ENCODE measurements at places on chromosomes 3 and 15.

DNA sequence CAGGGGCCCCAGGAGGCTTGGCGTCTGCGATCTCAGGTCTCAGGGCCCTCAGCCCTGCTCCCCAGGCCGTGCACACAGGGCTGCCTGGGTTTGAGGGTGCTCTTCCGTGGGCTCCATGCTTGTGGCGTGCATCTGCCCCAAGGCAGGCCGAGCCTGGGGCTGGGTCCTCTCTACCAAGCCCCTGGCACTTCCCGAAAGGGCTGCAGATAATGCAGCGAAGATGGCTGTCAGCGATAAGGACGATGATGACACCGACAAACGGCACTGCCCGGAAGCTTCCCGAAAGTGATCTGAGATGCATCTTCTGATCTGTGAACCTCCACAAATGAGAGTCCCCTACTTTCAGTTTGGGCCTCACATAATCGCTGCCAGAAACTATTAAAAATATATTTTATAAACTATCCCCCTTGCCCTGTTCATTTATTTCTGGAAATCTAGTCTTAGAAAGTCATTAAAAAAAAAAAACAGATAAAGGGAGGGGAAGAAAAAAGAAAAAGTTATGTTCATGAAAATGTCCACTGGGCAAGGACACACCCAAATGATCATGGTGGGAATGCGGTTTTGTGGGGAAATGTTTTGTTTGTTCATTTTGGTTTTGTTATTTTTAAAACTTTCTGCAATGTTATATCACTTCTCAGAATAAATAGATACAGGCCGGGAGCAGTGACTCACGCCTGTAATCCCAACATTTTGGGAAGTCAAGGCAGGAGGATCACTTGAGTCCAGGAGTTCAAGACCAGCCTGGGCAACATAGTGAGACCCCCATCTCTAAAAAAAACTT lies 51.5 kb downstream of the RPN1 start:
- DNase-seq = no peak

- DNase-seq = no peak
Observed at GRCh38 chr15:65079580-65079979, 3.0 kb downstream of the KBTBD13 start.

GRCh38 chr3:65633018-65633638 lies 405.6 kb downstream of the MAGI1 start:
- no peak for DNase-seq

GRCh38 chr3:58962816-58963215 lies 87.0 kb downstream of the CFAP20DC start:
- DNase-seq = no peak

DNA sequence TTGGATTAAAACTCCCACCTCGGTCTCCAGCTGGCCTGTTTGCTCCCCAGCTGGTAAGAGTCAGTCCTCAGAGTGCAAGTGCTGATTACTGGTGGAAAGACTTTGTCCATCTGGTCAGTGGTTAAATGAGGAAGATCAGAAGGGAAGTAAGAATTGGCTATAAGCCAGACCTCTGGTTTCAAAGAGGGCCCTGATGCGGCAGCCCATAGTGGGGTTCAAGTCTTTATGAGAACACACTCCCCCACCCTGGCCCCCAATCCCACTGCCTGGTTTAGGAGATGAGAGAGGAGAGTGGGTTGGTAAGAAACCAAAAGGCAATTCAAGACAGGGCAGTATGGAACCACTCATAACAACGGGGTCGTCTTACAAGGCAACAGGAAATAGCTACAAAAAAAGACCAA lies 65.0 kb downstream of the FRMD4B start:
- DNase-seq = no peak

DNA sequence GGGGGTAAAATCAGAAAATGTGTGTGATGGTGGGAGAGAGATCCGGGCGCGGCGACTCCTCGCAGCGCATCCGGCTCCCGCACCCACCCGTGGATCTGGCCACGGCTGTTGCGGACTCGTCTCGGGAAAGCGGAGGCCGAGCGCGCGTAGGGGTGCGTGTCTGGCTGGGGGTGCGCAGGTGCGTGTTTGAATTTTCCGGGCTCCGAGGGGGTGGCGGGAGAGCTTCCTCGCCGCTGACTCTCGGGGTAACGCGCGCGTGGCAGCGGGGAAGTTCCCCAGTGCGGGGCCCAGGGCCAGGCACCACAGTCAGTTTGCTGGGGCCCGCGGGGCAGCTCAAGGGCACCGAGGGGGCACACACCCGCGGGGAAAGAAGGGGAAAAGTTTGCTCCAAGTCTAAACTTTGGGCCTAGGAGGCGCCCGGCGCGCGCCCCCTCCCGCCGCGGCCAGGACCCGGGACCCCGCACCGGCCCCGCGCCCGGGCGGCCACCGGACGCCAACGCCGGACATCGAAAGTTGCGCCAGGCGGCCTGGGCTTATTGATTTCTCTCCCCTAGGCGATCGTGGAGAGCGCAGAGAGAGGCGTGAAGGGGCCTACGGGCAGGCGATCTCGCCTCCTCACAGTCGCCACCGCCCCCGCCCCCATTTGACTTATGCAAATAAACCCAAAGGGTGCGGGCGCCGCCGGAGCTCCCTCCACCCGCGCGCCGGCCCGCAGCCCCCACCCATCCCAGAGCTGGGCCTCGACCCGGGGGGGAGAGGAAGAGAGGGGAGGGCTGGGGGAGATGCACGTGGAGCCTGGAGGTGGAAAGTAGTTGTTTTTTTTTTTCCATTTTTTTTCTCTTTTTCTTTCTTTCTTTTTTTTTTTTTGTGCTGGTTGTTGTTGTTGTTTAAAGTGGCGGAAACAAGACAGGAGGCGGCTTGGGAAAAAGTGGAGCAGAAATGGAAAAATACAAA lies 639 bp downstream of the FOXP1 start:
- no peak for DNase-seq

GRCh38 chr3:159091936-159092335 lies 290.1 kb downstream of the MFSD1 start:
- DNase-seq = no peak

DNA sequence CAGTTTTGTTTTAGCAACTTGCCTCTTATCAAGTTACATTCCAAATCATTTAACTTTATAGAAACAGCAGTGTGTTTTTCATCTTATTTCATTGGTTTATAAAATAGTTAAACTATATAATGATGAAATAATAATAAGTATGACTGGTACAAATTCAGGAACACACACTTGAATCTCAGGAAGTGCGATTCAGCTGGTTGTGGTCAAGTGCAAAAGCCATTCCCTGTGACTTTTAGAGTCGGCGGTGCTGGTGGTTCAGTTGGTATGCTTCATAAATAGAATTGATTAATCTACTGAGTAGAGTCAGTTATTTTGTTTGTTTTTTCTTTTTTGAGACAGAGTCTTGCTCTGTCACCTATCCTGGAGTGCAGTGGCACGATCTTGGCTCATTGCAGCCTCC lies 22.7 kb downstream of the SACM1L start:
- DNase-seq = no peak

GRCh38 chr3:187798126-187798525 lies 52.9 kb upstream of the BCL6 start:
- peak; percentile 87 for DNase-seq

Measured in DMS79 (cell line).